ENCODE measurements at places on chromosomes 5 and 9. TPM values are rescaled to one million over a fixed set of nuclear protein-coding genes. Genes with fewer than 3 reads are reported as not detected.

PMPCA gene
- total RNA-seq, result 0.77 TPM

OR1K1 gene
- total RNA-seq, result not detected

GRCh38 chr5:127170918-127171600 is 97.8 kb upstream of the C5orf63 start:
- no peaks in the 10 kb centered on the region for H3K27me3 ChIP-seq
- no peaks in the 10 kb centered on the region for H3K36me3 ChIP-seq
- H3K4me1 ChIP-seq, result no peaks in the 10 kb centered on the region
- no peak overlapping the region for H3K4me3 ChIP-seq

- peak within 1 kb of the TSS; percentile 84 for H3K4me3 ChIP-seq
- no peaks in the 10 kb centered on the region for H3K4me1 ChIP-seq
- H3K27me3 ChIP-seq, result no peaks in the 10 kb centered on the region
- peak within 1 kb of the TSS; percentile 93 for H3K27ac ChIP-seq
- H3K36me3 ChIP-seq, result no peaks in the 10 kb centered on the region
Observed at GRCh38 chr5:171387345-171387969, at the start of gene NPM1. NPM1 (plus strand) TSS chr5:171387849; CDS start chr5:171387949, 100 bp downstream.

GRCh38 chr5:151911011-151911410 is 13.6 kb downstream of the GLRA1 start:
- H3K36me3 ChIP-seq, result no peaks in the 10 kb centered on the region
- H3K27me3 ChIP-seq, result no peaks in the 10 kb centered on the region
- no peak overlapping the region for H3K4me3 ChIP-seq
- no peak for DNase-seq
- no peaks in the 10 kb centered on the region for H3K4me1 ChIP-seq

DNA sequence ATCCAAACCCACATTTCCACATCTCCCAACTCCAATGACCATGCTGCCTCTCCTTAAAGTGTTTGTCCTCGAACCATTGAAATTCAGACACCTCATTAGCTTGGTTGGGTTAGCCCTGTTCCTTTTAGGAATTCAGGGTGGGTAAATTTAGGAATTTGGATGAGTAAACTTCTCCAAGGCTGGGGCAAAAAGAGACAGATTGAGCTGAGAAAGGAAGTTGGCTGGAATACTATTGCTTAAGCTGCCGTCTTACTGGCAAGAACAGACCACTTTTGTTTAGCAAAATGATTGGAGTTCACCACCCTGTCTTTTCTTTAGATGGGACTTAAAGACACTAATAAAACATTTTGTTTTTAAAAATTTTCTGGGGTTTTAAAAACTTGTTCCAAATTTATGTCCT is 143.6 kb upstream of the GDNF start:
- H3K4me3 ChIP-seq, result no peak overlapping the region
- no peaks in the 10 kb centered on the region for H3K36me3 ChIP-seq
- H3K27ac ChIP-seq, result no peak overlapping the region
- H3K27me3 ChIP-seq, result no peaks in the 10 kb centered on the region
- no peak for DNase-seq

DNA sequence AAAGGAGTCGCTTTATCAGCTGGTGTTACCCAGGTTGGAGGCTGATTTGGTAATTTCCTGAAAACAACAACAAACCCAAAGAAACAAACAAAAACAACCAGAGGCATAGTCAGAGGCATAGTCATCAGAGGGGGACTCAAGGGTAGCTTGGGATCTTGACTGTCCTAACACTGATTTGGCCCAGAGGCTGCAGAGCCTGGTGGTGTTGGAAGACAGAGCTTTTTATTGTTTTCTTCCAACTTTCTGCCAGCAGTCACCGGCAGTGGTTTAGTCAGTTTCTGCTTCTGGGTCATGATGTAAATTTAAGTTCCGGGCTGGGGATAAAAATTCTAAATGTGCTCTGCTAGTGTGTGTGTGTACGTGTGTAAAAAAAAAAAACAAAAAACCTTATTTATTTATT is 23.5 kb upstream of the NKX2-5 start:
- no peak overlapping the region for H3K4me3 ChIP-seq
- H3K4me1 ChIP-seq, result no peaks in the 10 kb centered on the region
- no peak overlapping the region for H3K27ac ChIP-seq
- no peak for DNase-seq
- H3K36me3 ChIP-seq, result no peaks in the 10 kb centered on the region
- H3K27me3 ChIP-seq, result no peaks in the 10 kb centered on the region

- no peak for DNase-seq
- no peaks in the 10 kb centered on the region for H3K4me1 ChIP-seq
- H3K36me3 ChIP-seq, result no peaks in the 10 kb centered on the region
- H3K4me3 ChIP-seq, result no peak overlapping the region
Observed at GRCh38 chr9:85639675-85640186, 102.0 kb downstream of the AGTPBP1 start.

DNA sequence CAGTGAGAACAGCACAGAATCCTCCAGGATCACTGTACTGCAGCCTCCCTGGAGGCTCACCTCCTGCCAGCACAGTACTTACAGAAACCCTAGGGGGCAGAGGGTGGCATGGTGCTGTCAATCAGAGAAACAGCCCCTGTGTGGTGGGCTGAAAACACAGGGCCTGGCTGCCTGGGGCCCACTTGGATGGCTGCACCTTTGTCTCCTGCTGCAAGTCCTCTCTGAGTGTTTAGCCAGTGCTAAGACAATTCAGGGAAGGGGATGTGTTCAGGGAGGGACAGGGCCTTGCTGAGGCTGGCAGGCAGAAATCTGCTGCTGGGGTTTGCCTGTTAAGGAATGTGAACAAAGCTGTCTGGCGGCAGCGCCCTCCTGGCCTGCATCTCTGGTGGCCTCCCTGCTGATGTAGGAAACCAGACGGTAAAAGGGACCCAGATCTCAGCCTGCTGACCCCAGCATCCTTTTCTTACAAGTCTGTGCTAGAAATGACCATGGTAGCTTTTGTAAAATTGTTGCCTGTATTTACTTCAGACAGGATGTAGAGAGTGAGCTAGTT is 39.5 kb downstream of the PRRC2B start:
- no peaks in the 10 kb centered on the region for H3K27me3 ChIP-seq
- DNase-seq, result no peak
- H3K4me3 ChIP-seq, result no peak overlapping the region
- H3K27ac ChIP-seq, result no peak overlapping the region

- no peak for DNase-seq
- no peaks in the 10 kb centered on the region for H3K27me3 ChIP-seq
- no peaks in the 10 kb centered on the region for H3K4me1 ChIP-seq
- H3K36me3 ChIP-seq, result no peaks in the 10 kb centered on the region
- H3K27ac ChIP-seq, result no peak overlapping the region
- no peak overlapping the region for H3K4me3 ChIP-seq
Observed at GRCh38 chr5:33793276-33793675, 98.5 kb downstream of the ADAMTS12 start.

DNA sequence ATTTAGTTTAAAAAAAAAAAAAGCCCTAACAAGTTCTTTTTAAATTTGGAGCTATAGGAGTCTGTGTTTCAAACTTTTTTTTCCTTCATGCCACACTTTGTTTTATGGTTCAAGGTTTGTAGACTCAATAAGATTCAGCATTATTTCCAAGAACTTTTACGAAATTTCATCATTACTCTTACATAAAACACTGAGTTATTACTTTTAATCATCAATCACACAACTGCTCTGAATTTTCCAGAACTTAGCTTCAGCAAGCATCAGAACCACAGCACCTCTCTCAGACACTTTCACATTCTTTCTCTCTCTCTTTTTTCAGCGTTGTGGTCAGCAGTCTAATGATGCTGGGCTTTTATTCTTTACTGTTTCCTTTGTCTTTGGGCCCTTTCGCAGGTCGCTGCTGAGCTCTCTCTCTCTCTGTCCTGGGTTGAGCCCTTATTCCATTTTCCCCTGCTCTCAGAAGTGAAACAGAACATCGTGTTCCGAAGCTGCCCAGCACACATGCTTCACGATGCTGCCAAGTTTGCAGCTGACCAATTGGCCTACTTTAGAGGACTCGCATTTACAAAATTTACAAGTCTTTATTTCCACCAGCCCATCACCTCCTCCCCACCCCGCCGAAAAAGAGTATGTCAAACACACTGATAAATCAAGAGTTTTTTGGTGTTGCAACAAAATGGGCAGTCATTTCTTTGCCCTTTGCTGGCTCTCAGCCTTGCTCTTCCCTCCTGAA is 44.6 kb upstream of the PIK3R1 start:
- H3K4me3 ChIP-seq, result no peak overlapping the region
- H3K27ac ChIP-seq, result peak overlapping the region; percentile 82
- DNase-seq, result peak; percentile 84
- peaks cover 6% of the 10 kb centered on the region for H3K4me1 ChIP-seq
- no peaks in the 10 kb centered on the region for H3K27me3 ChIP-seq

GRCh38 chr5:15501091-15501791 is 1.3 kb downstream of the FBXL7 start:
- peak; percentile 53 for DNase-seq
- H3K27ac ChIP-seq, result peak overlapping the region; percentile 94
- no peaks in the 10 kb centered on the region for H3K36me3 ChIP-seq

DNA sequence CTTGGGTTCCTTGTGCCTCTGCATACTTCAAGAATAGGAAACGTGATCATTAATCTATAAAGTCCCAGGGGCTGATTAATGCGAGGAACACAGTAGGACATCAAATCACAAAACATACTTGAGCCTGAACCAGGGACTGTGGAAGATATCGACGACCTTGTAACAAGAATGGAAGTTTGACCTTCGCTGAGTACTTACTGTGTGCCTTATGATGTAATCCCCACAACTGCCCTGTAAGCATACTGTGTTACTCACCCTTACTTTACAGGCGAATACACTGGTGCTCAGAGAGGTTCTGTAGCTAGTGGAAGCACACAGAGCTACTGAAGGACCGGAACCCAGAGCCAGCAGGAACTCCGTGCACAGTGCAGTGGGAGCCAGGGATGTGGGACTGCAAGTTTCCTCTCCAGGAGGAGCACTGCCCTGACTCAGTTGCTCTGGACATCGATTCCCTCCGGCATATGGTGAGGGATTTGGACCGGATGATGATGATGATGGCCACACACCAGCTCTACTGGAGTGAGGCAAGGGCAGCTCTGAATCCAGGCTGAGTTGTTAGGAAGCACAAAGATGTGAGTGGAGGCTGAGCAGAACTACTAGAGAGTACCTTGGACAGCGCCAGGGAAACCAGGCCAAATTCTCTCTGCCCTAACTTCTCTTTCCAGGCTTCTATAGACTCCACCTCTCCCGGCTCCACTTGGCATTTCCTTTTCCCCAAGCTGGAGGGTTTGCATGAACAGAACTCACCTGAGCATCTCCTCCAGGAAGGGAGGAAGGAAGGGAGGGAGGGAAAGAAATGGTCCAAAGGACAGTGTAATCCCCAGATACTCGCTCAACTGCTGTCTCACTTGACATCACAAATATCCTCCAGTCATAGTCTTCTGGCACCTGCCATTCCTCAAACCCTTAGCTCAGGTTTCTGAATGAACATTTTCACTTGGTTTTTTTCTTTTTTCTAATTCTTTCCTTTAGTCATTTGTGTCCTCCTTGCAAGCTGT is 1.5 kb upstream of the GABBR2 start:
- no peaks in the 10 kb centered on the region for H3K4me1 ChIP-seq
- no peak for DNase-seq
- H3K27ac ChIP-seq, result no peak overlapping the region

GRCh38 chr5:86689103-86689729 is 71.5 kb downstream of the COX7C start:
- no peak for DNase-seq
- H3K27me3 ChIP-seq, result no peaks in the 10 kb centered on the region
- no peaks in the 10 kb centered on the region for H3K4me1 ChIP-seq
- H3K4me3 ChIP-seq, result no peak overlapping the region
- H3K27ac ChIP-seq, result no peak overlapping the region

DNA sequence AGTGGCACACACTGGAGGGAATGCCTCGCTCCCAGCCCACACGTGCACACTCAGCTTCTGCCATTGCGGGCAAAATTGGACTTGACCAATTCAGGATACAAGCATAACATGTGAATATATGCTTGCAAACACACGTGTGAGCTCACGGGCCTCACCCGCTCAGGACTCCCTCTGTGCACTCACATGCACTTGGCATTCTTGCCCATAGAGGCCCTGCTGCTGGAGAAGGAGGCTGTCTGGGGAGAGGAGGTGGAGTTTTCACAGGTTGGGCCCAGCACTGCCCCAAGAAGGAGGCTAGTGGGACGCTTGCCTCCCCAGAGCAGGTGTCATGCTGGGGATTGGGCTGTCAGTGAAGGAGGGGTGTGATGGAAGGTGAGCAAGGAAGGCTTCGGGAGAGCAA is 1.7 kb downstream of the MYMK start:
- H3K4me1 ChIP-seq, result no peaks in the 10 kb centered on the region
- H3K27ac ChIP-seq, result no peak overlapping the region
- DNase-seq, result no peak
- H3K4me3 ChIP-seq, result no peak overlapping the region
- H3K27me3 ChIP-seq, result no peaks in the 10 kb centered on the region

DNA sequence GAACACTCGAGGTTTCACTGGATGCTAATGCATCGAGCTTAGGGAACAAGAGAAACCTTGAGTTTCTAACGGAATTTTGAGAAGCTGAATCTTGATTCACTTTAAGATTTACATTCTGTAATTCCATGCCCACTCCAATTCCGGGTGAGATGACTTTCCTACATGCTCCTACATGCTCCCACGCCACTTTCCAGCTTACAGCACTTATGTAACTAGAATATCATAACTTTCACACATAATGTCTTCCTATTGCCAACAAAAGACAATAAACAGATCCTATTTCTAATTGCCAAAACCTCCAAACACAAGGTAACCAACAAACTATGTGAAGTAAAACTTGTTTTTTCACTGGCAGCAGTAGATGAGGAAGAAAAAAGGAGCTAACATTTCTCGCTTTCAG is 72.9 kb downstream of the ECPAS start:
- H3K4me3 ChIP-seq, result no peak overlapping the region
- H3K27me3 ChIP-seq, result no peaks in the 10 kb centered on the region
- H3K27ac ChIP-seq, result no peak overlapping the region
- H3K4me1 ChIP-seq, result no peaks in the 10 kb centered on the region

DNA sequence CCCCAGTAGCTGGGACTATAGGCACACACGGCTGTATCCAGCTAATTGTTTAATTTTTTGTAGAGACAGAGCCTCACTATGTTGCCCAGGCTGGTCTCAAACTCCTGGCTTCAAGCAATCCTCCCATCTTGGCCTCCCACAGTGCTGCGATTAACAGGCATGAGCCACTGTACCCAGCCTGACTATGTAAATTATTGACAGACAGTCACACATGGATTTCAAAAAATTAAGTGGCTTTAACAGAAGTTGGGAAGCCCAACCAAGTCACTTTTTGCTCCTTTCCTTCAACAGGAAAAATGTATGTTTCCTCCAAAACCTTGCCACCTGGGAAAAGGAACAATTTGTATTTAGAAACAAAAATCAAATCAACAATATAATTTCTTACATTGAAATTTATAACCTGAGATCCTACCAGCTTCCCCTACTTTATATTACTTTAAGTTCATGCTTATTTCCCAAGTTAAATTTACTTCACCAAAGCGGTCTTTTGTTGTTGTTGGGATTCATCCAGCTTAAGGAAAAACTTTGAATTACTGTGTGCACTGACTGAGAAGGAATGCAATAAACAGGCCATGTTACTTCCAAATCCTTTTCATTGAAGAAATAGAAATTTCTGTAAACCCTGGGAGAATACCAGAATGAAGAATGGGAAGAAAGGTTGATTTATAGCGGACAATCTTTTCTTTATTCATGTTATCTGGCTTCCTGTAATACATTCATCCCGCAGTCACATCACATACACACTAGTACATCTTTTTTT is 8.6 kb downstream of the PCA3 start:
- no peaks in the 10 kb centered on the region for H3K36me3 ChIP-seq
- no peak overlapping the region for H3K27ac ChIP-seq
- H3K27me3 ChIP-seq, result no peaks in the 10 kb centered on the region
- no peak for DNase-seq
- no peak overlapping the region for H3K4me3 ChIP-seq

GRCh38 chr9:69122082-69122548 is 52.0 kb upstream of the TJP2 start:
- no peaks in the 10 kb centered on the region for H3K36me3 ChIP-seq
- peak overlapping the region; percentile 48 for H3K27ac ChIP-seq
- no peaks in the 10 kb centered on the region for H3K4me1 ChIP-seq
- H3K4me3 ChIP-seq, result peak overlapping the region; percentile 33
- no peaks in the 10 kb centered on the region for H3K27me3 ChIP-seq
- DNase-seq, result peak; percentile 50

Data from uterus (tissue), 4 donors.